ENCODE measurements at places on chromosomes 7 and 10.

- DNase-seq = no peak
Observed at GRCh38 chr7:22992874-22993840, 20.8 kb downstream of the HYCC1 start.

- DNase-seq = peak; percentile 73
Observed at GRCh38 chr10:43204943-43205671, 61.8 kb downstream of the RASGEF1A start.

- DNase-seq = no peak
Observed at GRCh38 chr10:68333058-68333395, 299 bp upstream of the PBLD start.

DNA sequence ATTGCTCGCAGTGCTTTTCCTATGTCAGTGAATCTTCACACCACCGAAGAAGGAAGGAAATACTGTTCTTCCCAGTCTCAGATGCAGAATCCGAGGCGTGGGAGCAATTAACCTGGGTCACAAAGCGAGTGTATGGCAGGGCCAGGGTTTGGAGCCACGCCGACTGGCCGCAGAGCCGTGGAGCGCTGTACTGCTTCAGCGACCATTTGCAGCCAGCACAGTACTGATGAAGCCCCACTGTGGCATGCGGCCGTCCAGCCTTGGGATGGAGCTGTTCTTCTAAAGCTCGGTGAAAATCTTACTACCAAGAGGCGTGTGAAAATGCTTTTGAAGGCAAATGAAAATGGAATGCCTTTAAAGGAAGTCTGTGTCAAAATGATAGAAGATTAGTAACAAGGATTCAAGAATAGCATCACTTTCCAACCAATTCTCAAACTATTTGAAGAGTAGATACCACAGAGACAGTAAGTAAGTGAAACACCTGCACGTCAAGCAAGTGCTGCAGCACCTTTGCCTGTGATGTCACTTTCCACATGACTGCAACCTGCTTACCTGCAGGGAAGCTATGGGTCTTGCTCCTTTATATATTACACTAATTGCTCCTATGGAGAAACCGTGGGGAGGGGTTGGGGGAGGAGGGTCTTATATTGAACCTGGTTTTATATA lies 4.9 kb downstream of the PPP2R2D start:
- DNase-seq = no peak

DNA sequence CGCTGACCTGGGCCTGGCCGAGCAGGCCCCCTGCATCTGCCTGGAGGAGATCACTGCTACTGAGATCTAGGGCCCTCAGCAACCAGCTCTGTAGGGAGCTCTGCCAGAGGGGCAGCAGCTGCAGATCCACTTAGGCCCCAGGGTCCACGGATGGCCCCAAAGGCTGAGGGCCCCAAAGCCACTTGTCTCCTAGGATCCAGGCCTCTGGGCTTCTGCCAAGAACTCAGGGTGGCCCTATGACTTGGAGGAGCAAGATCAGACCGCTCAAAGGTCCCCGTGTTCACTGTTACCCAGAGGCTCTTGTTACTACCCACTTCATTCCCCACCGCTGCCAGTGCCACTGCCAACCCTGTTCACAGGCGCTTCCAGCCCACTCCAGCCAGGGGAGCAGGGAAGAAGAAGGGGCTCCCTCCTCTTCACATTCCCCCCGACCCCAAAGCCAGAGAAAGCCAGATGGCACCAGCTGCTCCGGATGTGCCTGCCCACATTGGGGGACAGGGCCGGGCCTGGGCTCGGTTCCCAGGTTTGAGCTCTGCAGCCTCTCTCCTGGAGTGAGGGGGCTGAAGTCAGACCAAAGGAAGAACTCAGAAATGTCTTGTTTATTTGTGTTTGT lies 7.6 kb downstream of the LZTS2 start:
- DNase-seq = no peak

- no peak for DNase-seq
Observed at GRCh38 chr7:125255810-125256209, 326.2 kb upstream of the POT1 start.

DNA sequence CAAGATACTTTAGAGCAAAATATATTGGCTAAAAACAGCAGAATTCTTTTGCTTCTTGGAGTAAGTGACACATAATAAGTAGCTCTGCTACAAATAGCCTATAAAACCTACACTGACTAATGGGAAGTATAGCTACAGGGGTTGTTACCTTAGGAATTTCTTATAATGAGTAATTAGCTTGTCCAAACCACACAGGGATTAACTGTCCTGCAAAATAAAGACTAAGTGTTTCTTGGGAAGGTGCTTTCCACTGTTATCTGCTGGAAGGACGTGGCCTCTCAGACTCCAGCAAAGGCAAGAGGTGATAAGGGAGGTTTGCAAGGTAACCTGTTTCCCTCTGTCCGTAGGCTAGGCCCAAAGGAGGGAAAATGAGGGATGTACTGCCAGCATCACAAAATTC lies 302.4 kb downstream of the DOCK4 start:
- no peak for DNase-seq

- DNase-seq = no peak
Observed at GRCh38 chr10:33704214-33704830, 369.9 kb upstream of the NRP1 start.

GRCh38 chr7:42628054-42628453 lies 283.8 kb downstream of the C7orf25 start:
- DNase-seq = no peak

- DNase-seq = no peak
Observed at GRCh38 chr7:71206184-71206583, 74.2 kb downstream of the GALNT17 start.

DNA sequence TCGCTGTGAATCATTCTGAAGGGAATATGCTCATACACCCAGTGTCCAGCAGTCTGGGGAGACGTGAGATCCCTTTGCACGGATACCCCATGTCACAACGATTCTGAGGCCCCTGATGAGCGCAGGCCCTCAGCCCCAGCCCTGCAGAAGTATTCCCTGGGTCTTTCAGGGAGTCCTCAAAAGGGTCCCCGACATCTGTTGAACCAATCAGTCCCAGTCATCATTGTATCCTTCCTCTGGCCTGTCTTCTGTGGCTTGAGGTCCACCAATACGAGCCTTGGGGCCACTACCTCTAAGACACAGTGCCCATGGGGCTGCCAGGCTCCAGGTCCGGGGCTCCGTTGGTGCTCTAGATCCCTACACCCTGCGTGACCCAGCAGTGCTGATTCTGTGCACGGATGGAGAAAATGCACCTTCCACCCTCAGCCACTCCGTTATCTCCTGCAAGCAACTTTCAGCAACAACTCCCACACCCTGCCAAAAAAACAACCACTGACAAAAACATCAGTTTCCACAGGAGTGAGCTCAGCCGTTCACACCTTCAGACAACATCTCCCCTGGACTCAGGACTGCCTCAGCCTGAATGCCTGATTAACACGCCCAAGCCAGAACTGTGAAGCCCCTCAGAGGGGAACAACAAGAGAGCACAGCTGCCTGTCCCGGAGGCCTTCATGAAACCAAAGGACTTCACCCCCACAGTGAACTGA lies 46.9 kb upstream of the KDM7A start:
- DNase-seq = no peak

- DNase-seq = no peak
Observed at GRCh38 chr10:36450380-36450779, 675.0 kb upstream of the ANKRD30A start.

- no peak for DNase-seq
Observed at GRCh38 chr10:110430340-110431273, 67.1 kb upstream of the DUSP5 start.

- DNase-seq = no peak
Observed at GRCh38 chr10:103547391-103547946, 54.0 kb downstream of the NEURL1 start.

DNA sequence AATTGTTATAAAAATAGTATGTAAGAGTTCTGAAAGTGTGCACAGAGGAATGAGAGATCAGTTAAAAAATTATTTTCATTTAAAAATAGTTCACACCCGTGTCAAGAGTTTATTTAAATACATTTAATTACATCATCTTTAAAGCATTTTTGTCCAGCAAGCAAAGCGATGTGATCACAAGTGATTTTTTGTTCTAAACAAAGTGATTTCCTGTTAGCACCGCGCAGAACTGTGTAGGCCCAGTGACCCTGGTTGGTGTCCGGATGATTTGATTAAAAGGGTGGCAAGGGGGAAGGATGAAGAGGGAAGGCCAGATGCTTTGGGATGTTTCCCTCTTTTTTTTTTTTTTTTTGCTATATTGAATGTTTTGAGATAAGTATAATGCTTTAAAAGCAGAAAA lies 227.8 kb upstream of the PITRM1 start:
- DNase-seq = no peak

DNA sequence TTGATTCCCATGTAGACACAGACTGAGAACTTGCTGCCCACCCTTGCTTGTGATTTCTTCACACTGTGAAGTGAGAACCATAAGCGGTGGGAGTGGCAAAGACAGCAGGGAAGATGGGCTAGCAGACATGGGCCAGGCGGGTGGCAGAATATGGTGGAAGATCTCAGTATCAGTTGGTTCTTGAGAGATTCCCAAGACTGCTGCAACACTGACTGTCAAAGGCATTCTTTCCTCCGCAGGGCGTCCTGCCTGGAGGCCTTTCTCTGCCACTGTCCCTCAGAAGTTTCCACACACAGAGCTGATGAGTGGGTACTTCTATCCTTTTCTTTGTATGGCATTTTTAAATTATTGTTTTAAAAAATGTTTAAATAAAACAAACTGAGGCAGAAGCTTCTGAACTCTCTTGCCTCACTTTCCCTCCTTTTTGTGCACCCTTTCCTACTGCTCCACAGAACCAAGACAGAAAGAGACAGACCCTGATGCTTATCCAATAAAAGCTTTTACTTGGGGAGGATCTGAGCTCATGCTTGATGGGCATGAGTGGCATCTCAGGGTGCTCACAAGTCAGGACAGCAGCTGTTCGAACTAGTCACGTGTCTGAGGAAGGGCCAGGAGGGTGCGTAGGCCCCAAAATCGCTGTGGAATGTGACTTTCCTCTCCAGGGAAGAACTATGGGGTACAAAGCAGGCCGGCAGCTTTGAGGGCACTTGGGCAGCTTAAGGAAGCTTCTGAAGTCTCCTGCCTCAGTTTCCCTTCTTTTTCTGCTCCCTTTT lies 104.7 kb upstream of the PCGF5 start:
- no peak for DNase-seq

DNA sequence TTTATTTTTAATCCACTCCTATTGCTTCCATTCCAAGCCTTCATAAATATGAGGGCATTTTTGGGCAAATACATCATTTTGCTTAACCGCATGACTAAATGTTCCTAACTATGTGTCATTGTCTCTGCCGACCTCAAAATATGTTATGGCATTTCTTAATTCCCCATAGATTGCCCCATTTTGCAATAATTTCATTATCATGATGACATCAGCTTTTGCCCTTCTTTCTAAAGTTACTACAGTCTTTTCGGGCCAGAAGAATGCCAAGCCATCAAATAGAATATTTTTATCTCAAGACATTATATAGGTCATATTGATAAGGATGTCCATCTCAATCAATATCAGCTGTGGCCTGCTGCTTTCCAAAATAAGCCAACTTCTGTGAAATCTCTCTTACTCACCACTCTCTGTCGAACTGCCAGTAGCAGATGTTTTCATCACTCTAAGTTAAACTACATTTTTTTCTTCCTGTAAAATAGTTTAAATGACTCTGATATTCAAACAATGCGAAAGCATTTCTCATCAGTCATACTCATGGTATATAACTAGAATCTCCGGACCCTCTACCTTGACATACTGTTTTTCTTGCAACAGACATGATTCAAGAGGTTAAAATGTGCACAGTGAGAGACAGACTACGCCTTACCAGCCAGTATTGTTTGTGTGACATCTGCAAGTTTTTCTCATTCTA lies 1254.6 kb upstream of the CELF2 start:
- DNase-seq = peak; percentile 18

GRCh38 chr10:132022241-132022640 lies 40.5 kb upstream of the BNIP3 start:
- DNase-seq = peak; percentile 57

DNA sequence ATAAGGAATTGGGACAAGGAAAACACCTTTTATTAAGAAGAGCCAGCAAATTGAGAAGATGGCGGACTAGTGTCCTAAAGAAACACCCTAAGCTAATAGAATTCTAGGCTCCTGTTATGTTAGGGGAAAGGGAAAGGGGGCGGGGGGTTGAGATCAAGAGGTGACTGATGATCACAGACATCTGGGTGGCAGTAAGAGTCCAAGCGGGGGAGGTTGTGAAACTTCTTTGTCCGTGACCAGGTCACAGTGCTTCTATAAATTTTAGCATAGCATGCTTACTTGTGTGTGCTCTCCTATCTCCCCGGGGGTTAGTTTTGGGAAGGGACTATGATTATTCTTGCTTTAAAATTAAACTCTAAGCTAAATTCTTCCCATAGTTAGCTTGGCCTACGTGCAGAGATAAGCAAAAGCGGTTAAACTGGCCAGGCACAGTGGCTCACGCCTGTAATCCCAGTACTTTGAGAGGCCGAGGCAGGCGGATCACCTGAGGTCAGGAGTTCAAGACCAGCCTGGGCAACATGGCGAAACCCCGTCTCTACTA lies 262.1 kb downstream of the SKIDA1 start:
- no peak for DNase-seq

- DNase-seq = peak; percentile 9
Observed at GRCh38 chr10:30155401-30155800, 96.0 kb upstream of the JCAD start.

DNA sequence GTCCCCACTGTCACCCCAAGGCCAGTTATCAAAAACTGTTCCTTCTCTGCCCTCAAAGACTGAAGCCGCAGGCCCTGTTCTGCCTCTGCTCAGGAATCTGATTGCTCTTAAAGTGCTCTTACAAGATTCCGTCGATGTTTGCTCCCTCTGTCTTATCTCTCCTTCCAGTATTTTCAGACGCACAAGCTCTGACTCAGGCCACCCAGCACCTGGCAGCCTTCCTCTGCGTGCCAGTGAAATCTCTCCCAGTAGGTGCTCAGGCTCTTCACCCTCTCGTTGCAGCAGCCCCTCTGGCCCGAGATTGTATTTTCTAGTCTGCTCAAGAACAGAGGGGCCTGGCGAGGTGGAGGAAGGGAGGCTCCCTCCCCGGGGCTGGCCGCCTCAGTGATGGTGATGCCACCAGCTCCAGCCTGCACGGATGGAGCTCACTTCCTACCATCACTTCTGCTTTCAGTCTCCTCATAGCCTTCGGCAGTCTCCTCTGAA lies 276.2 kb downstream of the USP6NL start:
- peak; percentile 18 for DNase-seq

GRCh38 chr7:107989618-107990373 lies 13.2 kb downstream of the LAMB1 start:
- DNase-seq = no peak

- no peak for DNase-seq
Observed at GRCh38 chr7:46215987-46216567, 295.0 kb upstream of the IGFBP3 start.

- DNase-seq = no peak
Observed at GRCh38 chr10:23543691-23544380, 105.0 kb downstream of the OTUD1 start.

All from NB4 (cell line).